ENCODE measurements at places on chromosomes 13 and 19.

GRCh38 chr13:110271313-110271712 is 35.6 kb downstream of the COL4A1 start:
- no peak for DNase-seq

DNA sequence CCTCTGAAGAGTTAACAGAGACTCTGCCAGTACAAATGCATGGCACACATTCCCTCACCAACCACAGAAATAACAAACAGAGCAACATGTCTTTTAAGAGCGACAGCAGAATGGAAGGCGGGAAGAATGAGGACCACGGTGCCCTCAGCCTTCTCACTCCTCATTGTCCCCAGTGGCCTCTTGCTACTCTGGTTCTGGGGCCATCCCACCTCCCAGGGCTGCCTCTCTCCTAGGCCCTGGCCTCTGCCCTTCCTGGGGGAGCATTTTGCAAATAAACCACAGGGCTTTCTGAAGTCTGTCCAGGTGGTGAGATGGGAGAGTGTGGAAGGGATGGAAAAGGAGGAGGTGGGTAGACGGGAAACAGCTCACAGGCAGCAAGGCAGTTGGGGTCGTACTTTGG is 28.3 kb downstream of the CYP2B6 start:
- DNase-seq: no peak

GRCh38 chr19:14127176-14127575 is 9.2 kb downstream of the ASF1B start:
- DNase-seq: no peak

DNA sequence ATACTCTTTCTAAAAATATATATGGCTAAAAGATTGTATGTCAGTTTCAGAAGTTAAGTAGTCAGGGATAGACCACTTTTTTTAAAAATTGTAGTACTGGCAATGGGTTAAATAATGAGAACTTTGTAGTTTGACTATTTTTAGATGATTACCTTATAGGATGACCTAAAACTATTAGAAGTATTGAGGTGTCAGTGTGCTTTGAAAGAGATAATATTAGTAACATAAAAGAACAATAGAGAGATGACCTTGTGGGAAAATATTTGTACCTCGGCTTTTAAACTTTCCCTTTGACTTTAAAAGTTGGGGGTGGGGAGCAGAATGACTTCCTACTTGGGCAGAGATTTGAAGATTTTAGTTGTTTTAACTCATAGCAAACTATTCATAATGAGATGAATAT is 48.3 kb downstream of the SLAIN1 start:
- no peak for DNase-seq

DNA sequence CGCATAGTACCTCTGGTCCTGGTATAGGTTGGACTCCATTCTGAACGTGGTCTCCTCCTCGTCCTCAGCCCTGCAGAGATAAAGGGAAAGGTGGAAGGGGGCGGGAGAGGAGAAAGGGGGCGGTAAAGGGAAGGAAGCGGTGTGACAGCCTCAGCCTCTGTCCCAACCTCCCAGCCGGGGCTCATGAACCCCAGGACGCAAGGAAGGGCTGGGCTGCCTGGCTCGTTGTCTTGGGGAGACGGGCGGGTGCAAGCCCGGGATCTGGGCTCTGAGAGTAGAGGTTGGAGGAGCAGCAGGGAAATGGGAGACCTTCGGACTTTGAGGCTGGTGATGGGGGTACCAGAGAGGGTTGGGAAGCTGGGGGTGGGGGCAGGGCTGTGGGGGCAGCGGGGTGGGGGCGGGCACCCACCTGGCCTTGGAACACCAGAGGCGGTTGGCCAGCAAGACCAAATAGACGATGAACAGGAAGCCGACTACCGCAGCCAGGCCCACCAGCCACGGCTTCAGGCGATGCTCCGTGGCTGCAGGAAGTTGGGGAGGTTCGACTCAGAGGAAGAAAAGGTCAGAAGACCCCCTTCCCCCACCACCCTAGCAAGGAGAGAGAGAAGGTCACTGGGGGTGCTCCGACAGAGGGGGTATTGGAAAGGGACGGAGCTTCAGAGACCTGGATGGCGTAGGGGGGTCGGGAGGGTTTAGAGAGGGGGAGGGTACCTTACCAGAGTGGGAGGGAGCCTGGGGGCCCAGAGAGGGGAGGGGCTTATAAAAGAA is 1.7 kb downstream of the SMIM24 start:
- DNase-seq: peak; percentile 9

DNA sequence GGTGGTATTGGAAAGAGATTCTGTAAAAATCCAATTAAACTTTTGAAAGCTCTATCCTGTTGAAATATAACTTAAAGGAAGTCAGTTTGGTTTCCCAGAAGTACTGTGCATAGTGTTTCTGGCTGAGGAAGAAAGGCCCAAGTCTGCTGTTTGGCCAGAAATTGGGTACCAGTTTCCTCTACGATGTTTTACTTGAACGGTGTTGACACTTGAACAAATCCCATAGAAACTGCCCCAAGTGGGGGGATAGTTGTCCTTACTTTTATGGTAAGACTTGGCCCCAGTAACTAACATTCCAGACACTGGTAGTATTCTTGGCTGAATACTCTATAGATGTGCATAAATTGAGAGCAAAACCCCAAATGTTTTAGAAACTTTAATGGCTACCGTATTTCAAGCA is 14.2 kb downstream of the KLF5 start:
- DNase-seq: no peak

GRCh38 chr13:51590971-51591627 is 6.8 kb downstream of the WDFY2 start:
- no peak for DNase-seq

DNA sequence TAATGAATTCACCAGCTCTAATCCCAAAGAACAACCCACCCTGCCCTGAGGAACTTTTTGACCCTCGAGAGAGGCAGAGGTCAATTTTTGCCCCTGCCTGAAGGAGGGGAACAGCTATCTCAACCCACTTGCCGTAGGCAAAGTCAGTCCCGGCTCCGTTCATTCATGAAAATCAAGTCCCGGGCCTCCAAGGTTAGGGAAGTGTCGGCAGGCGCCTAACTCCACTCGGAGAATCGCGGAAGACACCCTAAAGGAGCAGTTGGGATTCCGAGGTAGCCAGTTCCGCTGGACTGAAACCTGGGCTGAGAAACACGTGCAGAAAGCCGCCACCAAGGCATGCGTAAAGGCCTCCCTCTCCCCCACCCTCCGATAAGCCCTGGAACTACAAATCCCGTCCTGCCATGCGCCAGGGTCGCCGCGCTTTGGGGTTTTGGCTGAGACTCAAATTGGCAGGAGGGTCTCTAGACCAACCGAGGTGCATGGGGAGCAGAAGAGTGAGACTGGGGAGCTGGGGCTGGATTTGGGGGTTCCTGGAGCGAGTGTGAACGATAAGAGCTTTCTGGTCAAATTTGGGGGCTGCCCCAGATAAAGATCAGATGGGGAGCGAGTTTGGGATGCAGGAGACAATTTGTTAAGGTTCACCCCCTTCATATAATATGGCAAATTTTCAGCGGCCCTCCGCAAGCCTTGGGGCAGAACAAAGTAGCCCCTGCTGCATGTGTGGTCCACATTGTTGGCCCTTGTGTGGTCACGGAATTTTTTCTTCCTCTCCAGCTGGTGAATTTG is at the start of gene TNPO2:
Gene TNPO2 (minus strand): TSS at position 292 of the 786 bp plus-strand sequence. CDS start 2,955 bp downstream, outside the sequence.
- peak; percentile 52 for DNase-seq

DNA sequence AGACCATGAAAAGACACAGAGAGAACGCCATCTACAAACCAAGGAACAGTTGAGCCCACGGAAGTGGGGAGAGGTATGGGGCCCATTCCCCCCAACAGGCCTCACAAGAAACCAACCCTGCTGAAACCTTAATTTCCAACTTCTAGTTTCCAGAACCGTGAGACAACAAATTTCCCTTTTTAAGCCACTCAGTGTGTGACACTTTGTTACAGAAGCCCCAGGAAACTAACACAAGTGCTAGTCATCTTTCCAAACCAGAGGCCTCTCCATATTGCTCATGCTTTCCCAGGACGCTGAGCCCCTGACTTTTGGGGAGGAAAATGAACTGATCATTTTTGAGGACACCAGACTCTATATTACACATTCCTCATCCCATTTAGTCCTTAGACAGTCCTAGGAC is 186.8 kb downstream of the NUFIP1 start:
- no peak for DNase-seq

DNA sequence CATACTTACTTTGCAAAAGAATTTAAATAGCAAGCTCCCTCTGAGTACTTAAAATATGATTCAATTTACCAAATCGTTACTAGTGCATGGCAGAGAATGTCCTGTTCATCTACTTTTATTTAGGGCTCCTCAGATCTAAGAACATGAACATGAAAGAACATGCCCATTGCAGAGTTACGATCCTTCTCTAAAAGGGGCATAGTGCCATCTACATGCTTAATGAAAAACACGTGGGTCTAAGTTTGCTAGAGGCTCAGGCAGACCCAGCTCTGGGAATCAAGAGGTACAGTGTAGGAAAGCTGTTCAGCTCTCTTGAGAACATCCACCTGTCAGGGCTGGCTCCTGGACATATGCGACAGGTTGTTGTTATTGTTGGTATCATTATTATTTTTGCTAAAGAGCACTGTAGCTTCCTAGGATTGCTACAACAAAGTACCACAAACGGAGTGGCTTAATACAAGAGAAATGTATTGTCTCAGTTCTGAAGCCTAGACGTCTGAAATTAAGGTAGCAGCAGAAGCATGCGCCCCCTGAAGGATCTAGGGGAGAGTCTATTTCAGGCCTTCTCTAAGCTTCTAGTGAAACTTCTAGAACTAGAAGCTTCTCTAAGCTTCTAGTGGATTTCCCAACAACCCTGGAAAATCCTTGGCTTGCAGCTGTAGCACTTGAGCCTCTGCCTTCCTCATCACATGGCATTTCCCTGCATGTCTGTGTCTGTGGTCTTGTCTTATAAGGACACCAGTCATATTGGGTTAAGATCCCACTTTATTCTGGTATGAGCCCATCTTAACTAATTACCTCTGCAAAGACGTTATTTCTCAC is 133.9 kb downstream of the DCT start:
- DNase-seq: no peak

- DNase-seq: no peak
Observed at GRCh38 chr13:113853518-113854237, 10.2 kb downstream of the GAS6 start.

GRCh38 chr13:84491952-84492351 is 609.7 kb upstream of the SLITRK1 start:
- no peak for DNase-seq

GRCh38 chr13:33045851-33046592 is 29.8 kb downstream of the KL start:
- DNase-seq: no peak

GRCh38 chr13:34108410-34108809 is 290.5 kb downstream of the RFC3 start:
- no peak for DNase-seq

GRCh38 chr13:106376401-106377112 is 158.9 kb downstream of the EFNB2 start:
- no peak for DNase-seq

DNA sequence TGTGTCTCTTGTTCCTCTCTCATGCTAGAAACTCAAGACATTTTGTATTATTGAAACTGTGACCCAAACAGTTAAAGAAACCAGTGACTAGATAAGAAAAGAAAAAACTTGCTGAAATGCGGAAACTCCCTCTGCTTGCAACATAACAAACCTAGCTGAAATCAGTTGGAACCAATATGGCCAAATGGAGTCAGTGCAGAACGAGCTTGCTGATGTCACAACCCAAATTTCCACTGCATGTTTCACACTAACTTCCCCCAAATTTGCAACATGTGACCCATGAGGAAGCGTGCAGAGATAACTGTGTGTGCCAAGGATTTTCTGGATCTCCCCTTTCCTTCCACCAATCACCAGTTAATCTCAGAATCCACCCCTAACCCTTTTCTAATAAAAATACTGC is 208.0 kb downstream of the DLEU7 start:
- no peak for DNase-seq

DNA sequence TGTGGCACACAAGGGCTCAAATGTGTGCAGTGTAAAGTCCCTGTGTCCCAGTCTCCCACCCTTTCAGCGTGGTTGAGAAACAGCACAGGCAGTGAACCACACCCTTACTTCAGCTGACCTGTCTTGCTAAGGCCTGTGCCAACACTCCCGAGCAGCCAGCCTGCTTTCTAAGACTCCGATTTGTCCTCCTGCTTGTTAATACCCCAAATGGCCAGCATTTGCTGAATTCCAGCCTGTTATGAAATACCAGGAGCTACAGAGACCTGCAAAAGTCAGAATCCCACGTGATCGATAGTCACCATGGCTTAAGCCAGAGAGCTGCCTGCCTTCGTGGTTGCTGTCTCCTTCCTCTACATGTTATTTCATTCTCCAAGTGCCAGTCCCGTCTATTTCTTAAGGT is 200.5 kb downstream of the FGF9 start:
- DNase-seq: no peak

DNA sequence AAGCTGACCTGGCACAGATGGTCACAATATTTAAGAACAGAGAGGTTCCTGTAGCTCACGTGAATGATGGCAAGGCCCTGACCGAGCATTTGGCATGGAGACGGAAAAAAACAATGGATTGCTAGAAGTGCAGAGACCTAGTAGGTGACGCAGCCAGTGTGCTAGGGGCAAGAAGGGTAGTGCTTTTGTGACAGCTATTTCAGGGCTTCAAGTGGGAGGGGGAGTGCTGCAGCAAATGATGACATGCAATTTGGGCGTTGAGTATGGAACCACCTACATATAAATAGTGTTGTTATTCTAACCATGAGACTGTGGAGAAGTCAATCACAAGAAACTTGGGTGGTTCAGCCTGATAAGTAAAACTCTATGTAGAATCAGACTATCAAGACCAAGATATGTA is 65.7 kb upstream of the IL17D start:
- no peak for DNase-seq

DNA sequence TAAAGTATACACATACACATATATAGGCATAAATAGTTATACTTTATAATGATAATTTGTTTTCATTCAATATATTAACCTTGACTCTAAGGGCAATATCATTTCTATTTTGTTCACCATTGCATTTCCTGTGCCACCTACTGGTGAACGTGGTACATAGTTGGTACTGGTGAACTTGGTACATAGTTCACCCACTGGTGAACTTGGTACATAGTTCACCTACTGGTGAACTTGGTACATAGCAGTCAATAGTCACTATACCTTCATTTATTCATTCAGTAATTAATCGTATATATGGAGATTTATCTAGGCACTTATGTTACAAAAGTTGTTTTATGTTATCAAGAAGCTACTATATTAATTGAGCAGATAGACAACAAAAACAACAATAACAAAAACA is 172.6 kb upstream of the ATXN8OS start:
- no peak for DNase-seq
